Activated T-helper 9 cell treated with anti-CD3 and anti-CD28 coated beads, Interleukin-2, amount 50 U/mL, for 16 hours (primary cell): ENCODE measurements at places on chromosomes 7 and 10.

DNA sequence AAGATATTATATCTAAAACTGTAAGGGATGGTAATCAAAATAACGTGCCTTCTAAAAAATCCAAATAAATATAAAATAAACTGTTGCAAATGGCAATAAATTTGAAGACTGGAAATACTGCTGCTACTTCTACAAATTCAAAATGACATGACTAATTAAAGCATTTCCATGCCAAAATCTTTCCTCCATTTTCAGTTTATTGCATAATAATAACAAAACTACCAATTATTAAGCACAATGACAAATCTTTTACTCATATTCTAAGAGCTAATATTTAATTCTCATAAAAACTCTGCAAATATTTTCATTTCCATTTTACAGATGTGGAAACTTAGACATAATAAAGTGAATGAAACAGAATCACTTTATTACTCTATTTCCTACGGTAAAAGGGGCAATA, 38.8 kb upstream of the NEBL start:
- no peak for DNase-seq

DNA sequence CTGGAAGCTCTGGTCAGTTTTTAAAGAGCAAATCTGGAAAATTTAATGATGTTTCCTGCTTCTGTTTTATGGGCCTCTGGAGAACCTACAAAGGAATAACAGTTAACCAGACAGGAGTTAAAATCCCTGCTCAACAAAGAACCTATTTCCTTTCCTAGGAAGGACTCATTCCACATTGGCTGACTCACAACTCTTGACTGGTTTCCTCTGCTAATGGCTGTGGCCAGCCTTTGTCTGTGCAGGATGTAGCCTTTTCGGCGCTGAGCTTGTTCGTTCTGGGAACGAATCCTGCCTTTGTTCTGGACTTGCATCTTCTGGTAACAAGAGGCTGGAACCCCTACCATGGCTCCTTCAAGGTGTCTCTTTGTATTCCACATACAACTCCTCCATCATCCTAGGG, 112.8 kb upstream of the PDCD4 start:
- DNase-seq = no peak

GRCh38 chr7:34900891-34901513, 136.3 kb downstream of the DPY19L1 start:
- DNase-seq = no peak

GRCh38 chr7:50664461-50664922, 99.3 kb upstream of the DDC start:
- no peak for DNase-seq

DNA sequence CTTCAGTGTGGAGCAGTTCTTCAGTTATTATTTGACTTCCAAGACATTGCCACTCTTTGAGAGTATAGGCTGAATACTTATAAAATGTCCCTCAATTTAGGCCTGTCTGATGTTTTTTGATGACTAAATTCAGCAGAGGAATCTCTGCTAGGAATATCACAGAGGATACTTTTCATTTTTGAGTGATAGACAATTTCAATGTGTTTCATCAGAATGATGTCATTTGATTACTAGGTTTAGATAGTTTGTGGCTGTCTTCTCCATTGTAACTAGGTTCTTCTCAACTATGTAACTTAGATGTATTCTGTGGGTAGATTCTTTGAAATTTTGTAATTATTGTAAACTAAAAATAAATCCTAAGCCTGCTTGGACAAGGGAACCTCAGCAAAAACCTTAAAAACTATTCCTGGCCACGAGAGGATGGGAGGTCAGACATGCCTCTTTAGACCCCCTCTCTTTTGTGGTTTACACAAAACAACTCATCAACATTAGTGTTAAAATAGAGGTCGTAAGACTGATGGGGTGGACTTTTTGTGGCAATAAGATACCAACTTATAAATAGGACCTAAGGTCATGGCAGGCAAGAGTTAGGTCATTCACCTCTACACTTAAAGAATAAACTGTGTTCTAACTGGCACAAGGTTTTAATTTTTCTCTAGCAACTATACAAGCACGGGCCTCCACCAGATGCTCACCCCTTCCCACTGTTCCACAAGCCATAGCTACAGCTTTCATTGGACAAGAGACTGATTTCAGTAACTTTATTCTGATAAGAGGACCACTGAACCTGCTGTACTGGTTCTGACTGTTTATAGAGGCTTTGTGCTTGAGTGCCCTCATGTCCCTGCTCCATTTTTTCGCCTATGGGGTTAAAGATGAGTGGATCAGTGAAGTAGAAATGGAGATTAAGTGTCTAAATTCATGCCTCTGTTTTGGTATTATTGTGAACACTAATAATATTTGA, 33.7 kb downstream of the CYP2C8 start:
- DNase-seq = no peak

DNA sequence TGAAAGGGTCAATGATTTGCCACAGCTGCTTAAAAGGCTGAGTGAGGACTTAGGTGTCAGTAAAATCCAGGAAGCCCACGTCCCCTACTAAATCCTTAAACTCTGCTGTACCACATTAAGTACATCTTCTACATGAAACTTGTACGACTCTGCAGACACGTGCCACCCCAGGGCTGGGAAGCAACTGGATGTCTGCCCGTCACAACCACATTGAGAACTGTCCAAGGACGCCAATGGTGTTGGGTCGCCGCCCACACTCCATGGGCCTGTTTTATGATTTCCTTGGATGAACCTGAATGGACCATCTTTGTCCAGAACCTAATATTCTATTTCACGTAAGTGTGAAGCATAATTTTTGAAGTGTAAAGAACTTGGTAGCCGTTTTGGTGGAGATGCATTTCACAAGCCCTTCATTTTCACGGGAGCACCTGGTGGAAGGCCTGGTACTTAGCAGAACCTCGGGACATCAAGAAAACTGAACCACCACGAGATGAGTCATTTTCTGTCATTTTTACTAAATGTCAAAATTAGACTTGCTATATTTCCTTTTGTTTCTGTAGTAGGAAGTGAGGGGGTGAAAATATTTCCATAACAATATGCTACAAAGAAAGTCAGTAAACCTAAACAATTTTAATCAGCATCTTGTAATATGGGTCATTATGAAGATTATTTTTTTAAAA, 134.9 kb downstream of the SFMBT2 start:
- DNase-seq = no peak

DNA sequence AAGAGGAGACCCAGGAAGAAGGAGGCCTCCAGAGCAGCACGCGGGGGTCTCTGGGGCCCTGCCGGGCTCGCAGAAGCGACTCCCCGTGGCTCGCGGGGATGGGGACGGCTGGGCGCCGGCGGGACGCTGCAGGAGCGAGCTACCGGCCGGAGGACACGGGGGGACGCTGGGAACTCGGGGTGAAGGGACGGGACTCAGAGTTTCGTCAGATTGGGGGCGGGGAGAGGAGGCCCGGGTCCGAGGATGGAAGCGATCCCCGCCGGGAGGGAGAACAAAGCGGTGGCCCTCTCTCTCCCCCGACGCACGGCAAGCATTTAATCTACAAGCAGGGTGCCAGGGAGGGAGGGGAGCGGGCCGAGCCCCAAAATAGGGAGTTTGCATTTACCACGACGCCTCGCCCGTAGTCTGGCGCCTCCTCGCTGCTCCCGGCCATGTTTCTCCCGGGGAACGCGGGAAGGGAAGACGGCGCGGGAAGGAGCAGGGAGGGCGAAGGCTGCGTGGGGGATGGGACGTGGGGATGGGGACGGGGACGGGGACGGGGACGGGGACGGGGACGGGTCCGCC, at the start of gene PRTFDC1:
Gene PRTFDC1 (minus strand): TSS at position 464 of the 564 bp plus-strand sequence. CDS start 31 bp downstream, at position 433.
- DNase-seq = peak; percentile 2

DNA sequence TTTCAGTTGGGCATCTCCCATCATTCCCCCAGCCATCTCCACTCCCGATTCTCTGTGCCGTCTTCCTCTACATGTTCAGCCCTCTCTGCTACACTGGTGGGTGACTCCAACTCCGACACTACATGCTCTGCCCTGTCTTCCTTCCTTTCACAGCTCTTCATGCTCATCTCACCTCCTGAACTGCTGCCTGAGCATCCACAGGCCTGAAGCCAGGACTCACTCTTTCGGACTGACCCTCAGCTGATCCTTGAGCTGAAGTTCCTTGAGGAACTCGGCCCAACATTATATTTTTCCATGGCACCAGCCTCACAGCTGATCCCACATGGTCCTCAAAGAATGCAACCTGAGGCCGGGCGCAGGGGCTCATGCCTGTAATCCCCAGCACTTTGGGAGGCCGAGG, 538.4 kb downstream of the PTPRN2 start:
- DNase-seq = no peak

DNA sequence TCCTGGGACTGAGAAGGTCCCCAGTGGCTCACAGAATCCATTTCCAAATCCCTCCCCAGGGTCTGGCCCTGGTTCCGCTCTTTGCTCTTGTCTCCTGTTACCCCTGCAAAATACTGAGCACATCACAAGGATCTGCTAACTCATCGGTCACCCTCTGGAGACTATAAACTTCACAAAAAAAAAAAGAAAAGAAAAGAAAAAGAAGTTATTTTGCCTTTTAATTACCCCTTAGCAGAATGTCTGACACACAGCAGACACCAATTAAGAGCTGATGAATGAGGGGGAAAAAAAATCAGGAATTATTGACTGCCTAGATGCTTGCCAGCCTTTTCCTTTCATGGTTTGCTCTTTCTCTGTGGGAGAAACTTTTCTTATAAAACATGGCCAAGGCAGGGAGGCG, 578.7 kb downstream of the GRID1 start:
- no peak for DNase-seq

DNA sequence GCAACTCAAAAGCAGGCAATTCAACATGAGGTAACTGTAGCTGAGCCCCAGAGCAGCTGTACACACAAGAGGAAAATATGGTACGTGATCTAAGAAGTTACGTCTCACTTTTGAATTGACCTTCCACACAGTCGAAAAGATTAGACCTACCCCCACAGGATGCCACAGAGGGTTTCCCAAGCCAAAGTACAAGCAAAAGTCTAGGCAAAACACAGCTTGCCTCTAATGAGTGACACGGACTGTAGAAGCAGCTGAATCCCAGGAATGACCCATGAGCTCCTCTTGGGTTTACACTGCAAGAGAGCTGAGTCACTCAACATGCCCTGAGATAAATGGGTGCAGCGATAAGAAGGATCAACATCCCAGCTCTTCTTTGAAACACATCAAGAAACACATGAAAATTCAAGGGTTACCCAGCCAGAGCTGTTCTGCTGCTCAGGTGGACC, 9.8 kb downstream of the CREB3L2 start:
- DNase-seq = no peak

DNA sequence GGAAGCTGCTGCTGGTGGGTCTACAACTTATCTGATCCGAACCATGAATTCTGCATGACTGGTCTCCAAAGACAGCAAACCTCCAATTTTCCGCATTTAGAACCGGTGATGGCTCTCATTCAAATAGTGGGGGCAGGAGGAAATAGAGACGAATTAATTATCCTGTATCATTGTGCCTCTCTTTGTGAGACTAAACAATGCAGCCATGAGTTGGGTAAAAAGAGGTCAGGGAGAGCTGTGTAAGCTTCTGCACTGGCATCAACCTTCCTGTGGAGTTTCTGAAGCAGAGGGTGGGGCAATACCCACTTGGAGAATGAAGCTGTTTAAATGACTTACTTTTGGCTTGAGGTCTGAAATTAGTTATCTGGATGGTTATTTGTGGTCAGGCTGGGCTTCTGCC, 266.4 kb downstream of the SORCS3 start:
- no peak for DNase-seq

DNA sequence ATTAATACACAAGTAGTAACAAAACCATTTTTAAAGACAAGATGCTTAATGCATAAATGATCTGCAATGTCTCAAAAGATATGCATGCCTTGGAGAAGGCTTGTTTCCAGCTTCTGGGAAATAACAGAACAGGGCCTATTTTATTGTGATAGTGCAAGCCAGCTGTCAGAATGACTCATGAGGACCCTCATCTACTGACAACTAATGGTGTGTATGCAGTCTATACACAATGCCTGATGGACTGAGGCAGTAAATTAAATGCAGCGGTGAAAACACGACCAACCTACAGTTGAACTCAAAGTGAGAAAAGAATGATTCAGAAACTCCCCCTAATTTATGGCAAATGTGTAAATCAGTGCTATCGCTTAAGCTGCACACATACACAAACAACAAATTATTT, 46.3 kb downstream of the VPS41 start:
- DNase-seq = no peak

DNA sequence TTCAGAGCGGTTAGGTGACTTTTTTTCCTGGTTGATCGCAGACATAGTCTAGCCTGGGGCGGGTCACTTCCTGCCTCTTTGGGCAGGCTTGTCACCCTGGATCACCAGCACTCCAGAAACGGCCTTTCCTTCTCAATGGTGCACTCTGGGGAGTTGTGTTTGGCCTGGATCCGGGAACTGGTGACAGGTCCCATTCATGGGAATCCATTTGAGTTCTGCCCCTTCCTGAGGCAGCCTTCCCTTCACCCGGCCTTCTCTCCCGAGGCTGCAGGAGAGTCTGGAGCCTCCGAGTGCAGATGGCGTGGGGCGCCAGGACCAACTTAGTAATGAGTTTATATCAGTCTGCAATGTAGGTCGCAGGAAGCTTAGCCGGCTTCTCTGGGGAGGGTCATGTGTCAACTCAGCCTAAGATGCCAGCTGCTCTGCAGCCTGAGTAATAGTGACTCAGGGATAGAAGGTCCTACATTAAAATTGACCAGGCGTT, 54.2 kb downstream of the TACR2 start:
- DNase-seq = no peak

- DNase-seq = no peak
These were observed 36.4 kb upstream of the CD36 start for GRCh38 chr7:80601999-80602398.

DNA sequence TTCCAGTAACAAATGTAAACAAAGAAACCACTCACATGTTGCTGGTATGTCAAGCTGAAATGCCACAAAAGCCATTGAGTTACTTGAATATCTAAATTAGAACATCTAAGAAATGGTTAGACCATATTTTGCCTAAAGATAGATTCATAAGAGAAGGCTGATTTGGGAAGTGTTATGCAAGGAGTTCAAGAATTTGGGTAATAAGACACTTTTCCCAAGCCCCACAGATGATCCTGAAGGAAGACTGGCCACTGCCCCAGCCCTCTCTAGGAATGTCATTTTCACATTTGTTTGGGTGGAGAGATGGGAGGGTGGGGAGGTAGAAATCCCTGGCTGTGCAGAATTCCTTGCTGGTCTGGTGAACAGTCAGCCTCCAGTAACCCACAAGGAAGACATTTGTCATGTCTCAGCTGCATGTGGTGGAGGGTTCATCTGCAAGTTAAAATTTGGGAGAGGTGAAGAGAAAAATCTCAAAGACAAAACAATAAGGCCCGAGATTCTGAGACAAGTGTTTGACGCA, 427.2 kb upstream of the KLF6 start:
- DNase-seq = no peak

DNA sequence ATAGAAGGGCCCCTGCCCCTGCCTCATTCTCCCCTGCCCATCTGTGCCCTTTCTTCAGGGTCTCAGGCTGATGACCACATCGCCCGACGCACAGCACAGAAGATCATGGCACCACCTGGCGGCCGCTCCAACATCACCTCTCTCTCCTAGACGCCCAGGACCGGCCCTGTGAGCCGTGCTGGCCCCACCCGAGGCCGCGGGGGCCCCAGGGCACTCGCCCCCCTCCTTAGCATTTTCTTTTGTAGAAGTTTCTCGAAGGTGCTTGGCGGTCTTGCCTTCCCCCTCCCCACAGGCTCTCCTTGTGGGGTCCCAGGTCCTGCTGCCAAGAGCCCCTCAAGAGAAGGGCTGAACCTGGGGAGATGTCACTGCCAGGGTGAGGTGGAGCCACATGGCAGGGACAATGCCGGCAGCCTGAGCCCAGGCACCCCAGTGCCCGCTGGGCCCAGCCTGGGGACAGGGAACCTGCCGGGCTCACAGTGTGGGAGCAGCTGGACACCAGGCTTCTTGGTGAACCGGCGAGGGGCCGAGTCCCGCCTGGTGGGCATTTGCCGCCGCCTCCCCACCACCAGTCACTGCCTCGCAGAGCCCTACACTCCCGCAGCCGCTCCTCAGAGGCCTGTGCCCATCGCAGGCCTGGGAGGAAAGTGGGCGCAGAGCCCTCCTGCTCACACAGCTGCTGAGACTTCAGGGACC, 18.2 kb downstream of the DPYSL4 start:
- no peak for DNase-seq
